Liver (tissue), 10 donors: ENCODE measurements at places on chromosomes 12 and 14.

- no peak for DNase-seq
These were observed 34.7 kb downstream of the KCNA5 start for GRCh38 chr12:5078423-5078822.

- DNase-seq, result no peak
These were observed 36.3 kb upstream of the PPM1A start for GRCh38 chr14:60212503-60213371.

GRCh38 chr14:60184905-60185555, 19.8 kb upstream of the DHRS7 start:
- DNase-seq, result no peak

DNA sequence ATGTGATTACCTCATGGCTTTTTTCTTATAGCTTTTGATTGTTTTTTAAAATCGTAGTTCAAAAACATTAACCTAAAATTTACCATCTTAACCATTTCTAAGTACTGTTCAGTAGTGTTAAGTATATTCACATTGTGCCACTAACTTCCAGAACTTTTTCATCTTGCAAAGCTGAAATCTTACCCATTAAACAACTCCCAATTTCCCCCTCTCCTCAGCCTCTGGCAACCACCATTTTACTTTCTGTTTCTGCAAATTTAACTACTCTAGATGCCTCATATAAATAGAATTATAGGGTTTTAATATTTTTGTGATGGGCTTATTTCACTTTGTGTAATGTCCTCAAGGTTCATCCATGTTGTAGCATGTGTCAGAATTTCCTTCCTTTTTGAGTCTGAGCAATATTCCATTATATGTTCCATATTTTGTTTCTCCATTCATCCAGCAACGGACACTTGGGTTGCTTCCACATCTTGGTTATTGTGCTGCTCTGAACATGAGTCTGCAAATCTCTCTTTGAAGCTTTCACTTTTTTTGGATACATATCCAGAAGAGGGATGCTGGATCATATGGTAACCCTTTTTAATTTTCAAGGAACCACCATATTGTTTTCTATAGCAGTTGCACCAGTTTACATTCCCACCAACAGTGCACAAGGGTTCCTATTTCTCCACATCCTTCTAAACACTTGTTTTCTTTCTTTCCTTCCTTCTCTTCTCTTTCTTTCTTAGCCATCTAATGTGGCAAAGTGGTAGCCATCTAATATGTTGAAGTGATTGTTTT, 5.0 kb downstream of the HIF1A start:
- no peak for DNase-seq

DNA sequence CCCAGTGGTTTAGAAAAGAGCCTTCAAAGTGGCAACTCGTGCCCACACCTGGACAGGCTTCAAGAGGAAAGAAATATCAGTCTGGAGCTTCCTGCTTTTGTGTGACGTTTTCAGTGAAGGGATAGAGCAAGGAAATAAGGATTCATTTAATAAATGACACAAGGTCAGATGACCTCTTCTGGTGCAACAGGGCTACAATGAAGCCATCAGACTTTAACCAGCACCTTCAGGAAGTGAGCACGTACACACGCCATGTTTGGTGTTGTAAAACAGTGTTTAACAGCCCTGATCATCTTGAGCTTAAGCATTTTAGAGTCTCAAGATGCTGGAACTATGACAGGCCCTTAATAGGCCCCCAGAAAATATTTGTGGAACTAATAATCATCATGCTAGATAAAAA, 59.1 kb downstream of the CCDC60 start:
- no peak for DNase-seq

DNA sequence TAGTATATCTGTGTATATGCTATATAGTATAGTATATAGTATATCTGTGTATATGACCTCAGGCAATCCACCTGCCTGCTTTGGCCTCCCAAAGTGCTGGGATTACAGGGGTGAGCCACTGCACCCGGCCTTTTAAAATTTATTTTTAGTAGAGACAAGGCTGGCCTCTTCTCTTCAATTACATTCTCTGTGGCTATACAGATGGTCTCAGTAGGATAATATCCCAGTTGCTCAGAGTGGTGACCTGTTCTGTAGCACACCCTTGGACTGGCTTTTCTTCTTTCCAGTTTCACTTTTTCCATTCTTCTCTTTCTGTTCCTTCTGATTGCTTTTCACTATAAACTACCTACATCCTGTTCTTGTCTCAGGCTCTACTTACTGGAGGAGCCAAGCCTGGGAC, 3.1 kb upstream of the NFATC4 start:
- DNase-seq, result no peak

DNA sequence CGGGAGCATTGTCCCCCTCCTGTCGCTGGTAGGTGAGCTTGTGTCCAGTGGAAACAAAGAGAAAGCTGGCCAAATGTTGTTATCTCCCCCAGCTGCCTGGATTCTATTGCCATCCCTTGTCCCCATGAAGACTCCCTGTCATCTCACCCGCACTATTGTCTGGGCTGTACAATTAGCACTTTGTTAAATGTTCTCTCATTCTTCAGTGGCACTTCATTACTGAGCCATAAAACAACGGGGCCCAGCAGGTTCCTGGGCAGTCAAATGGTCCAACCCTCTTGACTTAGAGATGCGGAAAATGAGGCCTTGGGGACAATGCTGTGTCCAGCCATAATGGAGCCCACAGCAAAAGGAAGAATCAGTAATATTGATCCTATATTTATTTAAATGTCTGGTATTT, 13.2 kb upstream of the COL2A1 start:
- no peak for DNase-seq

- no peak for DNase-seq
These were observed 215.6 kb upstream of the ATP2B1 start for GRCh38 chr12:89924191-89924590.

GRCh38 chr12:71900091-71900490, 38.6 kb upstream of the TPH2 start:
- DNase-seq, result no peak

DNA sequence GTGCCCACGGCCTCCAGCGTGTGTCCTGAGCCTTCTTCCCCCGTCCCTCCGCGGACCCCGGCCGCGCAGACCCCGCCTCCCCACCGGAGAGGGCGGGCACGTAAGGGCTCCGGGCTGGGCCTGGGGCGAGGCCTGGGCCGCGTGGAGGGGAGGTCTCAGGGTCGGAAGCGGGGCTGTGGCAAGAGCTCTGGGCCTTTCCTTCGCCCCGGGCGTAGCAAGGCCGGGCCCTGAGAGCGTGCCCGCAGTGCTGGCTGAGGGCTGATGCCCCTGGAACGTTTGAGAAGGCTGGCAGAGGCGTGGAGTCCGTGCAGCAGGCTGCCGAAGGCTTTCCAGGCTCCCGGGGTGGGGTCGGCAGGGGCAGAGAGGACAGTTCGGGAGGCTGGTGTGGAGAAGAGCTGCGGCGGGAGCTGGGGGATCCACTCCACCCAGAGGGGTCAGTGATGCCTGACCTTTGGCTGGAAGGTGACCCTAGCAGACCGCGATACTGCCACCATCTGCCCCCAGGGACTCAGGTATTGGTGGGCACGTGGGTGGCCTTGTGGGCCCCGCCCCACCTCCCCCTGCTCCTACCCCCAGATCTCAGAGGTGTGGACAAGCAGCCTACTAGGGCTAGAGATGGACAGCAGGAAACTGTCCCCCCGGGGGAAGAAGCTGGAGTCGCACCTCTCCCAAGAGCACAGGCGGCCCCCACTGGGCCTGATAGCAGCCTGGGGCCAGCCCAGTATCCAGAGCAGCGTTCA, 558 bp downstream of the TEX22 start:
- DNase-seq, result no peak

DNA sequence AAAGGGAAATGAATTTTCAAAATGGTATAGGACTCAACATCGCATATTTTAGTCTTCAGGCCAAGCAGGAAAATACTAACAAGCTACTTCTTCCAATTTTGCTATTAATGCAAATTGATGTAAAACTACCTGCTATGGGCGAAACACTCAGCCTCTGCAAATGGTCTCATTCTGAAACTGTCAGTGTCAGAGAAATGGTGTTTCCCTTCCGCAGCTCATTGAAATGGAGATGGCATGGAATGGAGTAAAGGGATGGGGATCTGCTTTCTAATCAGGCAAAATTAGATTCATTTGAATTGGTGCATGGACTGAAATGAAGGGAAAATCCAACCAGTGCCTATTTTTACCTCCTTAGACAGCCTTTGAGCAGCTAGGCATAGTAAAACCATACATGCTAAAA, 80.4 kb upstream of the EEA1 start:
- DNase-seq, result no peak

GRCh38 chr12:806200-806791, 53.9 kb downstream of the WNK1 start:
- no peak for DNase-seq
